ENCODE measurements at places on chromosomes 16 and 17.

DNA sequence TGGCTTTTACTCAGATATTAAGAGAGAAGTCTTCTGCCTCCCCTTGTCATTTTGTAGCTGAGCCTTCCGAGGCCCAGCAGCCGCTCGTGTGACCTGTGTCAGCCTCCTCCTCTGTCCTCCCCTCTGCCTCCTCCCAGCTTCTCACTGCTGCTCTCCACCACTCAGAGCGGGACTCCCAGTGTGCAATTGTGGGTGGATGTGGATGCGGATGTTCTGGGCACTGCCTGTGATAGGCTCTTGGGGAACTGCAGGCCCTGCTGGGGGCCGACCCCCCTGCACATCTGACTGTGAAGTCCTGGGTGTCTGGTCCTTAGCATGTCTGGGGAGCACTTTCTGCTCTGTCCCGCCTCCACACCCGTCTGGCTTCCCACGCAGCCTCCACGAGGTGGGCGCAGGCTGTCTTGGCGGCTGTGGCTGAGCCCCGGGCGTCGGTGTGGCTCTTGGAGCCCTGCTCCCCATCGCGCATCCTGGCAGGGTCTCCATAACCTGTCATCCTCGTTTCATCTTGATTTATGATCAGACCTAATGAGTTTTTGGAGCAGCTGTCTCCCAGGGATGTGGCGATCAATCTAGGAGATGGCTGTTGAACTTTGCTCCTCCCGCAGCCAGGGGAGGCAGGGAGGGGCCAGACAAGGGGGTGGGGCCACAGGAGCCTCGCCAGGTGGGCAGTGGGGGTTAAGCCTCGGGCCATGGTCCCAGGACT lies 28.1 kb downstream of the GRIN2C start:
- DNase-seq, result no peak

- DNase-seq, result no peak
Measured at GRCh38 chr17:16439811-16440351, 24.5 kb downstream of the TRPV2 start.

DNA sequence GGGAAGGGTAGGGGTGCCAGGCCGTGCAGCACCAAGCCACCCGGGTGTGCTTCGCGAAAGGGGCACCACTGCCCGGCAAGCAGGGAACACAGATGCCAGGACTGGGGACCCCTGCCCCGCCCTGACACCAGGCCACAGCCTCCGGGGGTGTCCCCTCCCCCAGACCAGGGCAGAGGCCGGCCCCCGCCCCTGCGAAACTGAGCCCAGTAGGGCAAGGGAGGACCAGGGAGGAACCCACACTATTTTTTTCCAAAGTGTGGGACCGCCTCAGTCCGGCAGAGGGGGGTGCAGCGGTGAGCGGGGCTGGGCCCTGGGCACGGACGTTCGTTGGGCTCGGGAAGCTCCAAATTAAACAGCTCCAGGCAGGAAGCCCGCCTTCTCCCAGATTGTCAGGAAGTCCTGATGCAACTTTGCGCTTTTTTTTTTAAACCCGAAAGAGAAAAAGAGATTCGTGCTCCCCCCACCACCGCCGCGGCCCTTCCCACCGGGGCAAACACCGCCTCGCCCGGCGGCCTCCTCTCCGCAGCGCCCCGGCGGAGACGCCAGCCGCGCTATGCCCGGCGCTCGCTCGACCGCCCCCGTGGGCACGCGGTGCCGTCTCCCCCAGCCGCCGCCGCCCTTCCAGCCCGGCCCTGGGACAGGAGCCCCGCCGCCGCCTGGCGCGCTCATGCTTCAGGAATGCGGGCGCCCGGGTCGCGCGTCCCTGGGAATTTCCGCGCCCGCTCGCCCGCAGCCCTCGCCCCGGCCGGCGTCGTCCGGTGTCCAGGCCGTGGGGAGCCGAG lies 755 bp downstream of the PIEZO1 start:
- DNase-seq, result peak; percentile 62

DNA sequence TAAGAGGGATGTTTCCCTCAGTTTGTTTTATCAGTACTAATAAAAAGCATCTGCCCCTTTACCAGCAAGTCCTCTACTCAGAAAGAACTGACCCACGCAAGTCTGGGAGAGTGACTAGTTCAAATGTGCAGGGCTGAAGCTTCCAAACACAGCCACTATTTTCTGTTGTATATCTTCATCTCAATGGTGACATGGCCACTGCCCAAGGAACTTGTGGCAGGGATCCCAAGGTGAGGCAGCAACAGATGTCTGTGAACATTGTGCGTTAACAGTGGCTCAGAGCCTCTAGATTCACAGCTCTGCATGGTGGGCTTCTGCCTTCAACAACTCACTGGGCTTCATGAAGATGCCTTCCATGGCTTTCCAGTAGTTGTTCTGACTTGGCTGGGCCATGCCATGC lies 3.7 kb upstream of the BLTP2 start:
- DNase-seq, result no peak

DNA sequence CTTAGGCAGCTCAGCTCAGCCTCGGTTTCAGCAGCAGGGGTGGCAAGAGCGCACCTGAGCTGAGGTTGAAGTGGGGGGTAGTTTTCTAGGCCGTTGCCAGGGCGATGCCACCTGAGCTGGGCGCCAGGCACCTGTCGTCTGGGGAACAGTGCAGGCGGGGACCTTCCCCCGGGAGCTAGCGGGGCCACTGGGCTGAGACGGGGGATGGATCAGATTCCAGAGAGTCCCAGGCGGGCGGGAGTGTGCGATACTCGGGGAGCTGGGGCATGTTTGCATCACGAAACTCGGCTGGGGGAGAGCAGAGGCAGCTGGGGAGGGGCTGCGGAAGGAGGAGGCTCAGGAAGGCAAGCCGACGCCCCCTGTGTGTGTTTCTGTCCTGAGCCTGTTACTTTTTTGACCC lies 477 bp upstream of the CLDN9 start:
- no peak for DNase-seq

Measured in head of caudate nucleus (tissue), 42 donors.